RPMI7951 (cell line): ENCODE measurements at places on chromosomes 6 and 20. TPM values are rescaled to one million over a fixed set of nuclear protein-coding genes. Genes with fewer than 3 reads are reported as not detected.

Gene TTLL9
- not detected in 2 replicates for total RNA-seq

DNA sequence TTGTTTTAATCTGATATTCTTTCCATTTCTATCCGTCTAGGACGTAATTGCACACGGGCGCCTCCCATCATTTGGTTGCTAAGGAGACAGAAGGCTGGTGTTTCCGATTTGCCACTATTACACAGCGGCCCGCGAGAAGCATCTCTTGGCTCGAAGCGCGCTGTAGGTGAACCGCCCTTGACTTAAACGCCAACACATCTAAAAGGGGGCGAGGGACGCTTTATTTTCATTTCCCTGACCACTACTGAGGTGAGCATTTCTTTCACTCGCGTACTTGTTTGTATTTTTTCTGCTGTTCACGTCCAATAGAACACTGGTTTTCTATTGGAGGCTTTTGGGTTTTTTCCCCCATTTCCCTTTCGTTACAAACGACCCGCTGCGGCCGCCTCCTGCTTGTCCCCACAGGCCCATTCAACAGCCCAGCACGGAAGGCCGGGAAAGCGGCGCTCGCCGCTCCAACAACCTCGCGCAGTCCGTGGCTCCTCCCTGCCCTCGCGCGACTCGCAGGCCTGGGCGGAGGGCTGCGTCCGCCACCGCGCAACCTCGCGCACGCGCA, 505 bp upstream of the WRNIP1 start:
- peak; percentile 81 for DNase-seq

- DNase-seq, result no peak
These were observed 301 bp downstream of the PPP1R3D start for GRCh38 chr20:59939879-59940128.

DNA sequence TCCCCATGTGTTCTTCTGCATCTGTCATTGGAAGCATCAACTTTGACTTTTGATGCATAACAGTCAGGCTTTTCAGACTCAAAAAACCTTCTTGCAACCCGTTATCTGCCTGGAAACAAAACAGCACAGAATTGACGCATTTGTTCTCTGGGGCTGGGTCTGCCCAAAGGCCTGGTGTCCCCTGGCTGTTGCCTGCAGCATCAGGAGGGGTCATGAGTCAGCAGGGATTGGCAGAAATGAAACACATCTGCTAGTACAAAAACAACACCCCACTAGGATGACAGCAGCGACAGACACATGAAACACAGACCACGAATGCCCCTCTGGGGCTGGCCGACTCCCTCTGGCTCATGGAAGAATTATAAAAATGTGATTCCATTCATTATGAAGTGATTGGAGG, 157.6 kb upstream of the INSM1 start:
- DNase-seq, result peak; percentile 85
